ENCODE measurements at places on chromosomes 1 and 21.

- DNase-seq = no peak
Observed at GRCh38 chr1:2180297-2181245, 14.0 kb downstream of the FAAP20 start.

- no peak for DNase-seq
Observed at GRCh38 chr1:228849011-228849541, 113.8 kb downstream of the RHOU start.

DNA sequence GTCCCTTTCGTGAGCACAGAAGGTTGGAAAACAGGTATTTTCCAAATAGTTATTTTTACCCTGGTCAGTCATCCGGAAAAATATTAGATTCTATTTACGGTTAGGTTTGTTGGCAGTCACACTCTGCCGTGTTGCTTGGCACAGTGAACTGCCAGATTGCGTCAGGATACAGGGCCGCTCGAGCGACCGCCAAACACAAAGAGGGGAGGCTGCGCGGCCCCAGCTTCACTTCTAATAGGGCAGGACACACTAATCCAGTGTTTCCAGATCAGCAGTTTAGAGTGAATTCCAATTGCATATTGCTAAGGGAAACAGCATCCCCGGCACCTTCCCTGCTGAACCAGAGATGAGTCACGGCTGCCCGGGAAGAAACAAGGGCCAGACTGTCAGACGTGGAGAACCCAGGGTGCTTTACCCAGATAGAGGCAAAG is 22.9 kb downstream of the UMODL1 start:
- DNase-seq = no peak

- no peak for DNase-seq
Observed at GRCh38 chr1:61427510-61427909, 297.4 kb downstream of the TM2D1 start.

DNA sequence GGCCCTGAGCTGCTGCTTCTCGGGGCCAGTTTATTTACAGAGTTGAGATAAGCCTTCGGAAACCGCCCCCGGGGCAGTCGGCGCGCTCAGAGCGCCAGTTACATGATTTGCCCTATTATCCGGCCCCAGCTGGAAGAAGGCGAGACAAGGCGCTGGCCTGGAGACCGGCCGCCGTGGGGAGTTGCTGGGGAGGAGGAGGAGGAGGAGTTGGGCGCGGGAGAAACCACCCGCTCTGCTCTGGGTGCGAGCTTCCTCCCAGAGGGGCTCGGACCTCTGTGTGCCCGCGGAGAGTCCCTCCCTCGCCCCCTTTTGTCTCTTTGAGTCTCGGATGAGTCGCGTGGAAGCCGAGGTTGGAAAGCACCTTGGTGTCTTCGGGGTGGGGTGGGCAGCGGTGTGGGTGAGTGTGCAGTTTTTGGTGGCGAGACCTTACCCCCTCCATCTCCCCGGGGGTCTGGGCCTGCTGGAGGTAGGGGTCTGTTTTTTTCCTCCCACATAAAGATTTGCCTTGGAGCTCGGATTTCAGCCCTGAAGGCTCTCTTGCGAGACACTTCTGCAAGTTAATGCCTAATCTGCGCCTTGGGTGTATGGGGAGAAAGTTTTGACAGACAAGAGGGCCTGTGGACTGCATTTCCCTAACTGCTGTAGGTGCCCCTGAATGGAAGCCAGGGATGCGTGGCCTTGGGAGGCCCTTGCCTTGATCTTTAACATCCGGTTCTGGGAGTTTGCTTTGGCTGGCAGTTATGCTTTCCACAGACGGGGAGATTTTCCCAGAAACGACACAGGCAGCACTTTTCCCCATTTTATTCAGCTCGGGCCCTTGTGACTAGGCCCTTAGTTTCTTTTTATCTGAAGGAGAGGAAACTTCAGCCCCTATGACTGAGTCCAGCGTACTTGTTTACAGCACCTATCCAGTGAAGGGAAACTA is 80.0 kb downstream of the NDUFS5 start:
- DNase-seq = peak; percentile 84

DNA sequence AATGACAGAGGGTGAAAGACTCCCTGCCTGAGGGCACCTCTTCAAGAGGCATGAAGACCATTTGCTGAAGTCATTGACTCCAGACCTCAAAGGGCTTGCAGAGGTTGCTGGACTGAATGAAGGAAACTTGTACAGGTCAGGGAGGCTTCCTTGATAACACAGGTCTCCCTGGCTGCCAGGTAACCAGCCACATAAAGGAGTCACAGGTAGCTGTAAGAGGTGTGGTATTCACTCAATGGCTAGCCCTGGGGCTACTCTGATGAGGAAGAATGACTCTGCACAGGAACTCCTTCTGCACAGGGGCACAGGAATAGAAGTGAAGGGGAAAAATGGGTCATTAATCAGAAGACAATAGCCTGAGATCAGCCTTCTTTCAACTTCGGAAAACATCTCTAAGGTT is 187.5 kb downstream of the LMX1A start:
- no peak for DNase-seq

- DNase-seq = peak; percentile 76
Observed at GRCh38 chr1:163807331-163808049, 485.7 kb downstream of the NUF2 start.

DNA sequence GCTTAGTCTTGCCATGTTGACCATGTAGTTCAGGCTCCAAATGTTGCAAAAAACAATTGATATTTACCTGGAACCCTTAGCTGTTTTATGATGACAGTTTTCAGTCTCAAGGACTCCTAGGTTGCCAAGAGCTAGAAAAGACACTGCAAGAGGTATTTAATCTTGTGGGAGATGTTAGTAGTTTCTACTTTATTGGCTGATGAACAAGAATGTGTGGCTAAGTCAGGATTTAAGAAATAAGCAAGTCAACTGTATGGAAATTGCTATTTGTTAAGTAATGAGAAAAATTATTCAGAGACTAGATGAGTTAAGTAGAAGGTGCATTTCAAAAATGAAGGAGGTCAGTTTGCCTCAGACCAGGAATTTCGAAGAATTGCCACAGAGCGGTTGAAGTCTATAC is 639.7 kb upstream of the USP24 start:
- no peak for DNase-seq

DNA sequence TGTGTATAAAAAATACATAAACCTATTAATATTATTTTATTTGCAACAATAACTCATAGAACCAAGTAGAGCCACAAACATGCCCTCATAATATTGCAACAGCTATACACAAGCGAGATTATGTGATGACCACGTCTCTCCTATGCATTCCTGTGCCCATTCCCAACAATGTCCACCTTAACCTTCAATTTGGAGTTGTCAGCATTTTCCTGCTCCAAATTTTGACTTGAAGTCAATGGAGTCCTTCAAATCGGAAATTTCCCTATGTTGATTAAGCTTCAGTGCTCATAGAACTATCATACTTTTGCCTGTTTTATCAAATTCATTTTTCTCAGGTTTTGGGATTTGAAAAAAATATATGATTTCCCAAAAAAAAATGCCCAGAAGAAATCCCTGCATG is 27.4 kb upstream of the FAM20B start:
- no peak for DNase-seq

DNA sequence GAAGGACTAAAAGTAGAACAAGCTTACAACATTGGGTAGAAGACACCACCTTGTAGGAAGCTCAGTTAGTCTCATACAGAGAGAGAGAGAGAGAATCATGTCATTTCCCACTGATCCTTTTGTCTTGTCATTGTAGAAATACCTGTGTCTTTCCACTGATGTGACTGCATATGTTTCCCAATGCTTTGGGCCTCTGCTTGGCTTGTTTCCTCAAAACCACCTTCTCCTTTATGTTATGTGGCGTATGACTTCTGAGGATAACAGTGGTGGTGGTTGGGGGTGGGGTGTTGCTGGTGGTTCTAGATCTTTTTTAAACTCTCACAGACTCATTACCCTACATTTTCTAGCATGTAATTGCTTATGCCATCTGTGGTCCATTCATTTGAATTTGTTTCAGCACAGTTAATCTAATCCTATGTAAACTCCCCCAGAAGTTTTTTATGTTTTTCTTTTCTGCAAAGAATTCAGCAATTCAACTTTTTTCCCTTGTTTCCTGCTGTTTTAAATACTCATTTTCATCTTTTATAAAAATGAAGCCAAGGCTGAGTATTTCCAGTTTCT is 9.3 kb downstream of the RGL1 start:
- DNase-seq = no peak

GRCh38 chr1:48251323-48251722 is 28.8 kb downstream of the SLC5A9 start:
- no peak for DNase-seq

DNA sequence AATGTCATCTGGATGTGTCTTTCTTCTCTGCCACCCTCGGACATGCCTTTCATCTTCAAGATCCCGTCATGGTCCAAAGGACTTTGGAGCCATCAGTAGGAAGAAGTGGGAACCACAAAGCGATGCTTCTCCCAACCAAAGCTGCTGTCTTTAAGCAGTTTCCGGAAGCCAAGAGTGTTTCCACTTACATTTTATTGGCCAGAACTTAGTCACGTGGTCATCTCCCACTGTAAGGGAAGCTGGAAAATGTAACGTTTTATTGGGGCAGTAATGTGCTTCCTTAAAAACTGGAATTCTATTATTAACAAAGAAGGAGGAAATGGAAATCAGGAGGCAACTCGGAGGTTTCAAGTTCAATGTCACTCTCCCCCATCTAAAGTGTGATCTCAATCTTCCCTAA is 170.8 kb downstream of the ATG4C start:
- no peak for DNase-seq

DNA sequence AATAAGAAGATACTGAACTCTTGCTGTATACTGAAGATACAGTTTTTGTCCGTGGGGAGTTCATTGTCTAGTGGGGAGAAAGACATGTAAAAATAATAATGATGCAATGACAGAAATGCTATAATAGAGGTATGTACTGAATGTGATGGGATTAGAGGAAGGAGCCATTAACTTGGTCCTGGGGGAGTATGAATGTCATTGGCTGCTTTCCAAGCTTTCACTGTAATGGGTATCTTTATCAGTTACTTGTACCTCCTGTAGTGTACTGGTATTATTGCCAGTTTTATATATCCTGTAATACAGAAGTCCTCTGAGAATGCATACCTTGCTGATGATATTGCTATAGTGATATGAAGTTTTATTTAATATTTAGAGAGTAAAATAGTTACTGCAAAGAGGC is 7.4 kb downstream of the BTBD8 start:
- no peak for DNase-seq

- no peak for DNase-seq
Observed at GRCh38 chr1:117838911-117839310, 90.5 kb downstream of the GDAP2 start.

GRCh38 chr1:245671349-245671748 is 516.6 kb downstream of the KIF26B start:
- DNase-seq = no peak

DNA sequence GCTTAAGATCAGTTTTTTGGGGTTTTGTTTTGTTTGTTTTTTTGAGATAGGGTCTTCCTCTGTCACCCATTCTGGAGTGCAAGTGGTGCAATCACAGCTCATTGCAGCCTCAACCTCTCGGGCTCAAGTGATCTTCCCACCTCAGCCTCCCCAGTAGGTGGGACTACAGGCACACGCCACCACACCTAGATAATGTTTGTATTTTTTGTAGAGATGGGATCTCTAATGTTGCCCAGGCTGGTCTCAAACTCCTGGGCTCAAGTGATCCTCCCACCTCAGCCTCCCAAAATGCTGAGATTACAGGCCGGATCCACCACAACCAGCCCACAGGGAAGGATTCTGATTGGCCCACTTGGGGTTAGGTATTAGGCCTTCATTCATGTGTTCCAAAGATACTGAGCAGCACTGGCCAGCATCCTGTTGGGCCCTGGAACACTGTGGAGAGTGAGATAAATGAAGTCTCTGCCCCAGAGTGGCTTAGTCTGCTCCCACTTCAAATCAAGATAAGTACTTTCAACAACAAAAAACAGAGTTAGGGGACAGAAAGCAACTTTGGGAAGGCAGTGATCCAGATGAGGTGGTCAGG is 54.7 kb downstream of the PTP4A2 start:
- DNase-seq = no peak

GRCh38 chr1:8789314-8790214 is 27.9 kb downstream of the RERE start:
- no peak for DNase-seq

DNA sequence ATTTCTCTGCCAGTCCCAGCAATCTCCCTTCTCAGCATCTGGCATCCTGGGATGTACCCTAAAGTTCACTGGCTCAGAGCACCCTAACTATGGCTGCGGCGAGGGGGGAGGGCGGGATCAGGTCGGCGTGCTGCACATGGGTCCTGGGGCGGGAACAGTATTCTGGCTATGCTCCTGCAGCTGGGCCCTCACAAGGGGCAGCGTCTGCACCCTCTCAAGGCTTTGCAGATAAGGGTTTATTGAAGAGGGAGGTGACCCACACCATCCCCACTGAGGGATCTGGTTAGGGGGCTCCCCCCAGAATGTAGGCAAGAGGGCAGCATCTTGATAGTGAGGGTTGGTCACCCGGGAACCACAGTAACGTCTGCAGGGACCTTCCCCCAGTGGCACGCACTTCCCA is 44.9 kb upstream of the PCBP3 start:
- no peak for DNase-seq

- DNase-seq = no peak
Observed at GRCh38 chr1:11714831-11715575, 20.9 kb upstream of the AGTRAP start.

GRCh38 chr1:22222723-22223122 is 79.8 kb upstream of the WNT4 start:
- no peak for DNase-seq

GRCh38 chr1:156866249-156866909 is 5.7 kb downstream of the NTRK1 start:
- DNase-seq = no peak

DNA sequence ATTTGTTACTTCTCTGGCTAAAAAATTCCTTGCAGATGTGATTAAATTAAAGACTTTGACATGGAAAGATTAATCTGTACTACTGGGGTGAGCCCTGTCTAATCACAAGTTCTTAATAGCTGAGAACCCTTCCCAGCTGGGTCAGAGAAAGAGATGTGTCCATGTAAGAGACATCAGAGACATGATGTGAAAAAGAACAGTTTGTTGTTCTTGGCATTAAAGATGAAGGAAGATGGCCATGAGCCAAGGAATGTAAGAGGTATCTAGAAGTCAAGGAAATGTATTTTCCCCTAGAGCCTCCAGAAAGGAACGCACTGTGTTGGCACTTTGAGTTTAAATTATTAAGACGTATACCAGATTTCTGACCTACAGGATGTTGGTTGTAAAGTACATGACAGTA is 1271.5 kb upstream of the PRMT6 start:
- DNase-seq = no peak

- DNase-seq = no peak
Observed at GRCh38 chr21:34333121-34333739, 30.6 kb upstream of the KCNE2 start.

DNA sequence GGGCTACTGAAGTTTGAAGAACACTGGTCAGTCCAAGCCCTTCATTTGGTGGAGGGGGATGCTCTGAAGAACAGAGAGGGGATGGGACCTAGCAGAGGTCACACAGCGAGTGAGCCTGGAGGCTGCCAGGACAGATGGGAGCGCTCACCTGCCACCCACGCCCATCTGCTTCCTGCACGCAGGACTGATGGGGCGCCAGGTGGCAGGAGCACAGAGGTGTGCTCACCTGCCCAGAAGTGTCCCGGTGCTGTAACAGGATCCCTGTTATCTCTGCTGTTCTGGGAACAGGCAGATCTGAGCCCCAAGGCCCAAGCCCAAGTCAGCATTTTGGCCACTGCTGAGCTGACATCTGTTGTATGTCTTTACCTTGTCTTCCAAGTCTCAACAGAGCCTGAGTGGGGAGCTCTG is 40.5 kb downstream of the EPHB2 start:
- DNase-seq = peak; percentile 24
